Ovary (tissue), 10 donors: ENCODE measurements at places on chromosomes 4 and X. TPM values are rescaled to one million over a fixed set of nuclear protein-coding genes. Genes with fewer than 3 reads are reported as not detected.

- DNase-seq, result no peak
Measured at GRCh38 chr4:176769514-176769913, 23.2 kb downstream of the VEGFC start.

GRCh38 chr4:180962268-180962667, 1280.9 kb upstream of the TENM3 start:
- DNase-seq, result no peak

FGFR3 gene
- total RNA-seq, result 0.32 TPM

NR3C2 gene
- 11.0 TPM for total RNA-seq

- no peak for DNase-seq
Measured at GRCh38 chr4:7964890-7965662, 25.4 kb upstream of the AFAP1 start.
